ENCODE measurements at places on chromosomes 1 and 21.

- no peak for DNase-seq
These were observed 42.8 kb downstream of the LRRC8C start for GRCh38 chr1:89675677-89676076.

GRCh38 chr1:192559115-192560006, 16.2 kb upstream of the RGS1 start:
- DNase-seq, result no peak

DNA sequence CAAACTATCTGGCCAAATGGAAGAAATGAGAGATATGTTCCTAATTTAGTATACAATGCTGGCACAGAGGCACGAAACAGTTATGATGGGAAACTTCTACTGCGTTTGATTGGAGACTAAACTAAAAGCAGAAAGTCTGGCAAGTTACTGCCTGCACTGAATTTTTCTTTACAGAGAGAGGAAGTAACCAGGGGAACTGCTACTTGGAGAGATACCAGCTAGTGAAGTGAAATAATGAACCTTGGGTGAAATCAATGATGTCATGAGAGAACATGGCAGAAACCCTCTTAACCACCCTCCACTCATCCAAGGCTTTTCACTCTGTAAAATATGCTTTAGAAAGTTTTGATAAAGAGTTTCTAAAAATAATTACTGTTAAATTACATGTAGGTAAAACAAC, 29.3 kb downstream of the NIBAN1 start:
- DNase-seq, result peak; percentile 64

- DNase-seq, result no peak
These were observed 85.0 kb downstream of the PRDM2 start for GRCh38 chr1:13784971-13785370.

- no peak for DNase-seq
These were observed 27.9 kb downstream of the CDCP2 start for GRCh38 chr1:54124906-54125305.
